NCI-H524 treated with DMSO at 0.1 percent for 48 hours (cell line): ENCODE measurements at places on chromosomes 11 and 22.

DNA sequence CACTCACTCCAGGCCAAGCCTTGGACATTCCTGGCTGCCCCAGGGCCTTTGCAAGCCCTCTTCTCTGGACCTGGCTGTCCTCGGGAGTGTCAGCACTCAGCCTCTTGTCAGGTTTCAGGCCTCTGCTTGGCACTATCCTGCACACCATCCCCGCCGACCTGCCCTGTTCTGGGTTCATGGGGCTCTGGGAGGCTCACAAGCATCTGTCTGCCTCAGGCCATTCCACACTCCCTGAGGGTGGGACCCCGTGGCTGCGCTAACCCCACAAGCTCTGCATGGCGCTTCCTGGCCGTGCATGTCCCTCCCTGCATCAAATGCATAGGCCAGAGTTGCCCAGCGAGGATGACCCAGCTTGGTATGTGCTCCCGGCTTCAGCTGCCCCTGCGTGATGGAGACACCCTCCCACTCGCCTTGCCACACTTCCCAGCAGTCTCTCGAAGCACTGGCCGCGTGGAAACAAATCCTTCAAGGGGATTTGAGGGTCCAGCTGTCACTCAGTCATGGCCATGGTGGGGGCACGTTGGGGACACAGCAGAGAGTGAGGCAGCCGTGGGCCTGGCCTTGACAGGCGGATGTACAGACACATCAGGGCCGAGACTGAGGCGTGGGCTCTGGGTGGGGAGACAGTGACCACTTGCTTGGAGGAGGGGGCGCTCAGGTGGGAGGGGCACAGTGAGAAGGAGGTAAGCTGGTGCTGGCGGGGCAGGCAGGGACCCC, 87.3 kb downstream of the KCNQ1 start:
- DNase-seq = no peak

GRCh38 chr11:12680246-12680939, 6.2 kb downstream of the TEAD1 start:
- peak; percentile 64 for DNase-seq

GRCh38 chr11:16335236-16335962, 20.9 kb downstream of the SOX6 start:
- DNase-seq = no peak

- DNase-seq = no peak
These were observed 56.6 kb upstream of the FDX1 start for GRCh38 chr11:110373051-110373702.

DNA sequence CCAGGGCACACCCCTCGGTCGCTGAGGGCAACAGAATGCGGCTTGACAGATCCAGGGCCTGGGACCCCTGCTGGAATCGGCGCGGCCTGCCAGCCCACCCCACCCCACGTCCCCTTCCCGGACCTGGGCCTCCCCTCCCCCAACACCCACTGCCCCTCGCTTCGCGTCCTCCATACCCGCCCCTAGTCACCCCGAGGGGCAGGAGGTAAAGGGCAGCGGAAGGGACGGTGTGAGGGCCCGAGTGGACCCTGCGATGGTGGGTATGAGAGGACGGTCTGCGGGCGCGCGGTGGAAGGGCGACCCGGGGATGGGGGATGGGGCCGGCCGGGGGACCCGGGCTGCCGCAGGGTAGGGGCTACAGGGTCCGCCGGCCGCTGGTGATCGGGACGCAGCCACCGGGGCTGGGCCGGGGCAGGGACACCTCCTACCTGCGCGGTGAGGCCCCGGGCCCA, 311 bp downstream of the APBB1 start:
- no peak for DNase-seq

- DNase-seq = no peak
These were observed 5.1 kb upstream of the LZTR1 start for GRCh38 chr22:20977019-20977418.
